ENCODE measurements at places on chromosomes 4 and X.

- DNase-seq, result no peak
Measured at GRCh38 chr4:53234111-53234510, 131.8 kb downstream of the SCFD2 start.

- DNase-seq, result no peak
Measured at GRCh38 chrX:123685232-123685631, 47.6 kb downstream of the THOC2 start.

DNA sequence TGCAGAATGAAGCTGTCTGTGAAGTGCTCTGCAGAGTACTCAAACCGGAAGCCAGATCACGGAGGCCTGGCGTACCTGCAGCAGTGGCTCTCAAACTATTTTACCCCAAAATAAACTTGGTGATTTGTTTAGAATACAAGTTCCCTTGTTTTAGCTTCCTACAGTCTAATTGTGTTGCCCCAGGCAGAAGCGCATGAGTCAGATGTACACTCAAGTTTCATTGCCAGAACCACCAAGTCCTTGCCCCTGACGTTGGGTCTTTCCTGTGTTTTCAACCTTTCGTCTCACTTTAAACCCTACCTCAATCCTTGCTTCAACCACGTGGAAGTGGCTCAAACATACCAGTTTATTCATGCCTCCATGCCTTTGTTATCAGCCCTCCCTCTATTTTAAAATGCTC, 66.2 kb upstream of the SLC7A11 start:
- DNase-seq, result no peak

GRCh38 chr4:158624889-158625478, 46.7 kb downstream of the C4orf46 start:
- DNase-seq, result peak; percentile 56

DNA sequence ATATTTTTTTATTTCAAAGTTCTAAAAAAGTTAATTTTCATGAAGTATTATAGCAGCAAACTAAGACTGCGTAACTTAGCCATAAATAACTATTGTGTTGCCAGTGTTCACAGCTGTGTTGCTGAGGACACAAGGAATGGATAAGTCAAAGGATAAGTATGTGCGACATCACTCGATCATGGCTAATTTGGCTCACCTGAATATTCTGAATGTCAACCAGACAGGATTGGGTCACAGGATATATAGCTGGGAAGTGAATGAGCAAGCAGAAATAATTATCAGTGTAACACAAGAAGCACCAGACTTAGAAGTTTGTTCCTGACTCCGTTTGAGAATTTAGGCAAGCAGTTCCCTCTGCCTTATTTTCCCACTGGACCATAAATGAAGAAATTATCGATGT, 33.9 kb downstream of the PRDM8 start:
- no peak for DNase-seq

- DNase-seq, result no peak
Measured at GRCh38 chr4:174387143-174387542, 103.4 kb downstream of the CEP44 start.

DNA sequence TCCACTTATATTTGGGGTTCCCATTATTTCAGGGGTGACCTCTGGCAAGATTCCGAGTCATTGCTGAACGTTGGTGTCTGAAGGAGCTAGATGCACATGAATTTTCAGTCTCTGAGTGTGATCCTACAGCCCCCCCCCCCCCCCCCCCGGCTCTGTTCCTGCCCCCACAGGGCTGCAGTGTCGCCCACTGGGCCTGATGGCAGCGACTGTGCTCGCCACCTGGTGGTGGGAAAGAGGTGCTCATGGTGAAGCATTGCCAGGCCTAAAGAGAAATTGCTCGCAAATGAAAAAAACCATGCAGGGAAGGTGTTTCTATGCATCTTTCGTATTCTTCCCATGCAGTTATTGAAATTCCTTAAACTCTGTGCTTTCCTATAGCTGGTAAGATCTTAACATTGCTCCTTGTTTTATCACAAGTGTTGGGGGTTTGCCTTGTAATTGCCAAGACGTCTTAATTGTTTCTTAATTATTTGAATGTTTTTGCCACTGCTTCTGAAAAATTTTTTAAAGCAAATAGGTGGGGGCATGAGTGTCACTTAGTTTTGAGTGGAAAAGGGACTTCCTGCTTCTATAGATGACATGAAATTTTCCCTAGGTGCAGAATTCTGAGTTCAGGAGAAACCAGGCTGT, 63.2 kb downstream of the CLDN22 start:
- peak; percentile 66 for DNase-seq

DNA sequence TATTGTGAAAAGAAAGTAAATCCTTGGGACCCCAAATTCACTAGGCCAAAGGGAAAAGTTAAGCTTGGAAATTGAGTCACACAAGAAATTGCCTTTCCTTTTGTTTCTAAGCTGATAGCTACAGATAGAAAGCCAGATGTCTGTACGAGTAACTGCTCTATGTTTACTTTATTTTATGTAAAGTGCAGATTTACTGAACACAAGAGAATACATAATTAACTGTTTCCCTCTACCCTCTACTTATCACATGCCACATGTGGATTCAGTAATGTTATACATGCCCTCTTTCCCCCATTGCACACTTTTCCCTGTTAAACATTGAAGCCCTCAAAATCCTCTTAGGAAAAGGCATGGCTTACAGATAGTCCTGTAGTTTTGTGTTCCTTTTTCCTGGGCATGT, 16.5 kb upstream of the TDO2 start:
- no peak for DNase-seq

GRCh38 chrX:11386001-11386523, 92.8 kb downstream of the AMELX start:
- DNase-seq, result peak; percentile 26

GRCh38 chr4:67020438-67020797, 524.9 kb downstream of the CENPC start:
- DNase-seq, result no peak

- no peak for DNase-seq
Measured at GRCh38 chr4:1382776-1383727, 23.2 kb downstream of the NKX1-1 start.

DNA sequence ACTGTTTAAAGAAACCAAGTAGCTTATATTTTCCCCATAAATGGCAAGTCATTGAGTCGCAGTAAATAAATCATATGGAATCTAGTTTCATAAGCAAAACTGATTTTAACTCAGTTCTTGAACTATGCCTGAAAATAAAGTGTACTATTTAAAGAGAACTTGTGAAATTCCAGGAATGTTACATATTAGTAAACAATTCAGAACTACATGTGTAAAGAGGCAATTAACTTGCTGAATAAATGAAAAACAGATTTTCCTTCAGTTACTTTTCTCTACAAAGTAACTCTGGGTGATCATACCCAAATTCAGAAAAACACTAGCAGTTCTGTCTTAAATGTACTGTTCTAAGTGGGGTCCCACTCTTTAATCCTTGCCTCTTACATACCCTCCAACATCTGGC, 236.1 kb upstream of the EDNRA start:
- no peak for DNase-seq

DNA sequence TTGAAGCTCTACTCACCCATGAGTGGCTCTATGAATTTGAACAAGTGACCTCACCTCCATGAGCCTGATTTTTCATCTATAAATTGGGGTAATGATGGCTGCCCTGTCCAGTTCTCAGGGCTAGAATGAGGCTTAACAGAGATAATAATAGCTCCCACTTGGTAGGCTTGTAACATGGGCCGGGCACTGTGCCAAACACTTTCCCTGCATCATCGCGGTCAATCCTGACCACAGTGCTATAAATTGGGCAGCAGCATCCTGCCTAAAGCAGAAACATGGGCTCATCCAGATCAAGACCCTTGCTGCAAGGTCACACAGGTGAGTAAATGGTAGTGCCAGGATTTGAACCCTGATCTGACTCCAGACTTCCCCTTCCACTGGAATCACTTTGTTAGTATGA, 12.8 kb downstream of the APLN start:
- DNase-seq, result no peak

GRCh38 chrX:103063918-103064434, at the start of gene BEX1:
BEX1 (minus strand) TSS chrX:103064171; CDS start chrX:103063274, 897 bp downstream.
- peak; percentile 52 for DNase-seq

GRCh38 chr4:54513204-54513603, 144.6 kb upstream of the KIT start:
- no peak for DNase-seq

- DNase-seq, result no peak
Measured at GRCh38 chr4:24730256-24731001, 64.9 kb upstream of the SOD3 start.

DNA sequence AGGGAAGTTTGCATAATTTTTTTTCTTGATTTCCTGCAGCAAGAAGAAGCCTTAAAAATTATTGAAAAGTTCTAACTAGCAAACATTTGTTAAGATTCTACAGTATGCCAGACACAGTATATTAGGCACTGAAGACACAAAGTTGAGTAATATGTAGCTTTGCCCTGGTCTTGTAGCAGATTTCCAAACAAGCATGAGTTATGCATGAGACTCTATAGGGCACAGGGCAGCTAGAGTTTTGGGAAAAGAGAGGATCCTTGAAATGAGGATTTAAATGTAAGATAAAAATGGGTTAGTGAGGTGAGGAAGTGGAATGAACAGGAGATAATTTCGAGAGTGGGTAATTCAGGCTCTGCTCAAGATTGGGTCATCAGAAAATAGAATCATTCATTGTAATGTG, 8.6 kb upstream of the GPRIN3 start:
- no peak for DNase-seq

- DNase-seq, result no peak
Measured at GRCh38 chrX:130083656-130084382, 26.5 kb downstream of the ELF4 start.

DNA sequence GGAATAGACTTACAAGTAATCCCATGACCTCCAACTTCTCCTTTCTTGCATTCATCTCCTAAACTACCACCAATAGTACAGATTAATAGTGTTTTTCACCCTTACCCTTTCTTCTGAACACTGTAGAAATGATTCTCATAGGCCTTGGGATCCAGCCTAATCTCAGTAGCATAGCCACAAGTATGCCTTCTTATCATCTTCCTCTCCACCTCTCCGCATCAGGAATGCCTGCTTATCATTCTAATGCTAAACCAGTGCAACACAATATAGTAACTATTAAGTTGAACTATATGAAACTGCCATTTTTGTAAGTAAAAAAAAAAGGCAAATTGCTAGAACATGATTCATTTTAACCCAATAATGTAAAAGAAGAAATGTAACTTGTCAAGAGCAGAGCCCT, 79.5 kb upstream of the IL2 start:
- DNase-seq, result no peak

DNA sequence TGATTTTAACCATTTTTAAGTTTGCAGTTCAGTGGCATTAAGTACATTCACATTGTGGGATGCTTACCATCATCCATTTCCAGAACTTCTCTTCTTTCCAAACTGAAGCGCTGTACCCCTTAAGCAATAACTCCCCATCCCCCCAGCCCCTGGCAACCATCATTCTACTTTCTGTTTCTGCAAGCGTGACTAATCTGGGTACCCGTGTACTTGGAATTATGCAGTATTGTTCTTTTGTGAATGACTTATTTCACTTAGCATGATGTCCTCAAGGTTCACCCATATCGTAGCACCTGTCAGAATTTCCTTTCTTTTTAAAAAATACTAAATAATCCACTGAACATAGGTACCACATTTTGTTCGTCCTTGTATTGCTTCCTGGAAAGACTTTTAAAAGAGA, 32.9 kb downstream of the USP9X start:
- no peak for DNase-seq

DNA sequence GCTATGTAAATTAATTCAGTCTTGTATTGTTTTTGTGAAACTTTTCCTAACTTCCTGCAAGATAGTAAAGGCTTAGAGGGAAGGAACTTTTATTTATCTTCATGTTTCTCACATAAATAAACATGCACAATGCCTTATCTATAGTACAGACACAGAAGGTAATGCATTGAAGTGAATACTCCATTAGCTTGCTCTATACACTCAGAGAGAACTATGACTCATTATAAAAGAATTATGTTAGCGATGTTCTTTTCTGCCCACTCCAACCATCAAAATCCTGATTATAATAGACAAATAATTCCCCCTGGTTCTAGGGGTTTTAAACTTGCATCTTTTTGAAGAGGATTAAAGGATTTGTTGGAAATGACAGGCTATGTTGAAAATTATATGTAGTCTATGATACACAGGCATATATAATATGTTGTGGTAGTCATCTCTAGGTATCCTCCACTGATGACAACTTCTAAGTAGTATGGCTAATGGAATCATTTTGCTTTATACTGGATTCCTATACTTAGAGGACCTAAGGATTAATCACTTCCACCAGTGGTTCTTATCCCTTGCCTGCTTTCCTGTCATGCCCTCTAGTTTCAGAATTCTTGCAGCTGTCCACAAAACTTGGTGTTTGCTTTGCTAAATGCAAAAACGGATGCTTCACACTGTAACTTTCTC, 115.7 kb downstream of the NDST4 start:
- DNase-seq, result no peak

DNA sequence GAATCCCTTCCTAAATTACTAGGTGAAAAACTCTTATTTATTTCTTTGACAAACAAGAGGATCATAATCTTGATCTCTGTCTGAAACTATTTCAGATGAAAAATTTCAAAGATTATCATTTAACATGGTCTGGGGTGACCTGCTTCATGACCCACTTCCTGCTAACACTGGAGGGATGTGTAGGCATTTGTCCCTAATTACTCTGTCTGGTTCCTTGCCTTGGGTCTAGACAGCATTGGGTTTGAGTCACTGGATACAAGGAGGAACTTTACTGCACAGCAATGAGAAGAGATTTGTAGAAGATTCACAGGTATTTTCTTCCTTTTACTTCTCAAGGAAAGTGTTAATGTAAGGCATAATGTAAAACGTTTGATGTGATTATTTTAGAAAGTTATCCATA, 67.9 kb downstream of the LEF1 start:
- DNase-seq, result no peak

DNA sequence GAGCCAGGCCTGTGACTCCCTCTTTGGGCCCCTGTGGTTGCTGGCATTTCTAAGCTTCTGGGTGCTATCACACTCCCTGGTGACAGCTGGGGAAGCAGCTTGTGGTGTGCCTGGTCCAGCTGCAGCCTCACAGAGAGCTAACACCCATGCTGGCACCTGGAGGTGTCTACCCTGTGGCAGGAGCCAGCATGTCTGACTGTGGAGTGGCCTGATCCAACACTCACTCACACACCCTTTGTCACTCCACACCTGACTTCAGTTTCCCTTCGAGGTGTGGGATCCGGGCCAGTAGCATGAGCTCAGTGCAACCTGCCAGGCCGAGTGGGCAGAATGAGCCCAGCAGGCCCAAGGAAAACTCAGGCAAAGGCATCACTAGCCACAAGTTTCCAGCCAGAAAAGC, 67.5 kb downstream of the TECRL start:
- no peak for DNase-seq

- no peak for DNase-seq
Measured at GRCh38 chr4:66097218-66097617, 426.9 kb upstream of the EPHA5 start.

GRCh38 chrX:115229337-115230003, 4.4 kb downstream of the LRCH2 start:
- DNase-seq, result no peak

GRCh38 chr4:141763374-141763773, 127.0 kb downstream of the IL15 start:
- no peak for DNase-seq
